Glomerular endothelial cell (primary cell): ENCODE measurements at places on chromosomes 16 and 17. TPM values are rescaled to one million over a fixed set of nuclear protein-coding genes. Genes with fewer than 3 reads are reported as not detected.

CACNG3 gene
- total RNA-seq, result not detected in 2 replicates

HASPIN gene
- 3.2 and 6.3 TPM in 2 replicates for total RNA-seq

DVL2 gene
- total RNA-seq, result 36.9 and 41.6 TPM in 2 replicates

UTP4 gene
- total RNA-seq, result 25.6 and 31.5 TPM in 2 replicates

IFI35 gene
- 31.6 and 33.4 TPM in 2 replicates for total RNA-seq

GUCY2D gene
- not detected in 2 replicates for total RNA-seq

CUEDC1 gene
- 19.8 and 27.3 TPM in 2 replicates for total RNA-seq

SLC12A3 gene
- total RNA-seq, result not detected in 2 replicates

HSD11B2 gene
- total RNA-seq, result not detected in 2 replicates
